ENCODE measurements at places on chromosomes 13 and 19.

- DNase-seq = peak; percentile 65
Observed at GRCh38 chr19:45097776-45098520, 5.0 kb downstream of the PPP1R37 start.

DNA sequence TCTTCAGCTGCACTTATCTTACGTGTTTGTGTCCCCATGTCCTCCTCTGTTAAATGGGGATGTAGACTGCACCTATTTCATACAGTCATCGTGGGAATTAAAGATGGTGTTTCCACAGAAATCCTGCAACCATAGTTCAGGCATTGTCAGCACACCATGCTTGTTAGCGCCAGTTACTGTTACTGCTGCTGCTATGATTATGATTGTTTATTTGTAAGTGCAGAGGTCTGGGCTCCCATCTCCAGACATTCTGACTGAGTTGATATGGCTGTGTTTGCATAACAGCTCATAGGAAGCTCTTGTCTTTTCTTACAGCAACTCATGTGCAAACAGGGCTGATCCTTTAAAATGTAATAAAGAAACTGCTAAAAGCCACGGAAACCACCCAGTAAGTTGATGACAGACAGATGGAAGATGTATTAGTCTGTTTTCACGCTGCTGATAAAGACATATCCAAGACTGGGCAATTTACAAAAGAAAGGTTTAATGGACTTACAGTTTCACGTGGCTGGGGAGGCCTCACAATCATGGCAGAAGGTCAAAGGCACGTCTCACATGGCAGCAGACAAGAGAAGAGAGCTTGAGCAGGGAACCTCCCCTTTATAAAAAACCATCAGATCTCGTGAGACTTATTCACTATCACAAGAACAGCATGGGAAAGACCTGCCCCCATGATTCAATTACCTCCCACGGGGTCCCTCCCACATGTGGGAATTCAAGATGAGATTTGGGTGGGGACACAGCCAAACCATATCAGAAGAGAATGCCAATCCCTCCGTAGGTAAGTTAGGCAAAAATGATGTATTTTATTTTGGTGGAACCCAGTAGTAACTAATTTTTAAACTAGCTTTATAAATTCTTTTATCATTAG, 1.6 kb downstream of the ZSCAN5A start:
- no peak for DNase-seq

DNA sequence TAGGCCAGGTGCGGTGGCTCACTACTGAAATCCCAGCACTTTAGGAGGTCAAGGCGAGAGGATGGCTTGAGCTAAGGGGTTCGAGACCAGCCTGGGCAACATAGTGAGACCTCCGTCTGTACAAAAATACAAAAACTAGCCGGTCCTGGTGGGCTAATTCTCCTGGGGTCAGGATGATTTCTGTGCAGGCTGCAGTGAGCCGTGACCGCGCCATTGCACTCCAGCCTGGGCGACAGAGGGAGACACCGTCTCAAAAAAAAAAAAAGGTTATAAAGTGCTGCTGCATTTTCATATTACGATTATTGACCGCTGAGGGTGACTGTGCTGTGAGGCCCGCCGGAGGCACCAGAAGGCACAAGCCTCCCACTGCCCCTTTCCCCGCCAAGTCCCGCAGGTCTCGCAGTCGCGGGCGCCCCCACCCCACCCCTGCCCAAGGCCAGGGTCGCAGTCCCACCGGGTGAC, 477 bp upstream of the PLEKHF1 start:
- DNase-seq = no peak

- DNase-seq = no peak
Observed at GRCh38 chr13:30551189-30551588, 66.5 kb upstream of the USPL1 start.

GRCh38 chr19:32202244-32202643, 143.2 kb upstream of the ZNF507 start:
- no peak for DNase-seq

- DNase-seq = no peak
Observed at GRCh38 chr13:66826398-66826797, 403.7 kb downstream of the PCDH9 start.

GRCh38 chr13:60797112-60797511, 400.1 kb downstream of the TDRD3 start:
- DNase-seq = no peak

Data from putamen (tissue), 1 donor.